ENCODE measurements at places on chromosomes 13 and 19. TPM values are rescaled to one million over a fixed set of nuclear protein-coding genes. Genes with fewer than 3 reads are reported as not detected.

The AXL gene
- total RNA-seq = 151 TPM

- peak; percentile 66 for DNase-seq
Observed at GRCh38 chr13:28161370-28161769, 23.0 kb downstream of the PAN3 start.

DNA sequence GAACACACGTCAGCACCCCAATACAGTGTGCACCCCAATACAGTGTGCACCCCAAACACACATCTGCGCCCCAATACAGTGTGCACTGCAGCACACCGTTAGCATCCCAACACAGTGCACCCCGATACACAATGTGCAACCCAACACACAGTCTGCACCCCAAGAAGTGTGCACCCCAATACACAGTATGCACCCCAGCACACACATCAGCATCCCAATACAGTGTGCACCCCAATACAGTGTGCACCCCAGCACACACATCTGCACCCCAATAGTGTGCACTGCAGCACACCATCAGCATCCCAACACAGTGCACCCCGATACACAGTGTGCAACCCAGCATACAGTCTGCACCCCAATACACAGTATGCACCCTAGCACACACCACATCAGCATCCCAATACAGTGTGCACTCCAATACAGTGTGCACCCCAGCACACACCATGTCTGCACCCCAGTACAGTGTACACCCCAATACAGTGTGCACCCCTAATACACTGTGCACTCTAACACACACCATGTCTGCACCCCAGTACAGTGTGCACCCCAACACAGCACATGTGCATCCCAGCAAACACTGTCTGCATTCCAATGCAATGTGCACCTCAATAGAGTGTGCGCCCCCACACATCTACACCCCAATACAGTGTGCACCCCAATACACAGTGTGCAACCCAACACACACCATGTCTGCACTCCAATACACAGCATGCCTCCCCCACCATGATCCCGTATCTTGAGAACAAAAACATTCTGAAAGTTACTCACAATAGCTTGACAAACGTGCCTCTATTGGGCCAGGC lies 855 bp upstream of the CARS2 start:
- DNase-seq = no peak

- no peak for DNase-seq
Observed at GRCh38 chr19:11383706-11384048, 437 bp downstream of the EPOR start.

DNA sequence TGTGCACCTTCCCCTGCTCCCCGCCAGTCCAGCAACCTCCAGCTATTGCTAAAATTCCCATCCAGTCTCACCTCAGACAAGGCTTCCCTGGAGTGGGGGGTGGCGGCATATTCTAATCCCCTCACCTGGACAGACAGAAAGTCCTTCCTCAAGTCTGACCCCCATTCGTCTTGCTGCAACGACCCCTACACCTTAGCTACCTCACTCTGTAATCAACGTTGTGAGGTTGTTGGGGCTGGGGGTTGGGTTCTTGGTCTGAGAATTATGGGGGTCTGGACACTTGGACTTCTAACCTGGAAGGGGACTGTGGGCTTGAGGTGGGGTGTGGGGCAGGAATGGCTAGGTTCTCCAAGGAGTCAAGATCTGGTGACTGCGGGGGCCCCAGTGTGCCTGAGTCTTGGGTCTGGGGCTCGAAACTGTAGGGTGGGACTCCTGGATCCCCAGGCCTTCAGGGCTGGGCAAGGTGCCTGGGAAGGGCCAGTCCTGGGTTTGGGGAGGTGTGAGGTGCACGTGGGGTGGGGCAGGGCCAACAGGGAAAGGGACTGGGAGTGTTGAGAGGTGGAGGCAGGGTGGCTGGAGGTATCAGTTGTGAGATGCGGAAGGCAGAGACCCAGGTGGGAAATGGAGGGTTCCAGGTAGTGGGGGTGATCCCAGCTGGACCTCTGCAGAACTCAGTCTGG lies 1.3 kb downstream of the FOXA3 start:
- no peak for DNase-seq

Measured in renal cortical epithelial cell (primary cell).